ENCODE measurements at places on chromosomes 6 and 20. TPM values are rescaled to one million over a fixed set of nuclear protein-coding genes. Genes with fewer than 3 reads are reported as not detected.

The DEFB124 gene
- not detected for total RNA-seq

The ENTPD6 gene
- 85.1 TPM for total RNA-seq

The AGER gene
- 28.5 TPM for total RNA-seq

The SCGN gene
- 97.2 TPM for total RNA-seq

DNA sequence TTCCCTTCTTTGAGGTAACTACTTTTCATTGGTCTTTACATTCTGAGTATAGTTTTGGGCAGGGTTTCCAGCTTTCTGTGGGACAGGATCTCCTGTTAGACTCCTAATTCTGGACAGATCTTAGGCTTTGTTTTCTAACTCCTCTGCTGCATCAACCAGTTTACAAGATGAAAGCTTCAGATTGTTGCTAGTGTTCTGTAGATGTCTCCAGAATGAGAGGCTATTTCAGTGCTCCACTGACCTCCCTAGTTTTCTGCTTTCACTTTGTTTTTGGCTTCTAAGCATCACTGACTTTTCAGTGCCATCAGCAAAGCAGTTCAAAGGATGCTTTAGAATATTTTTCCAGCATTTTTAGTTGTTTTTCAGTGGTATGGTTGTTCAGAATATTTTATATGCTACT lies 101.4 kb downstream of the LIN28B start:
- H3K27me3 ChIP-seq, result no peaks in the 10 kb centered on the region
- peaks cover 17% of the 10 kb centered on the region for H3K36me3 ChIP-seq
- H3K4me1 ChIP-seq, result no peaks in the 10 kb centered on the region
- no peak for DNase-seq
- no peak overlapping the region for H3K27ac ChIP-seq

- H3K27me3 ChIP-seq, result no peaks in the 10 kb centered on the region
- H3K27ac ChIP-seq, result peak overlapping the region; percentile 71
- no peak for DNase-seq
- peaks cover 20% of the 10 kb centered on the region for H3K4me1 ChIP-seq
These were observed 95.5 kb downstream of the ASXL1 start for GRCh38 chr20:32453467-32454163.

DNA sequence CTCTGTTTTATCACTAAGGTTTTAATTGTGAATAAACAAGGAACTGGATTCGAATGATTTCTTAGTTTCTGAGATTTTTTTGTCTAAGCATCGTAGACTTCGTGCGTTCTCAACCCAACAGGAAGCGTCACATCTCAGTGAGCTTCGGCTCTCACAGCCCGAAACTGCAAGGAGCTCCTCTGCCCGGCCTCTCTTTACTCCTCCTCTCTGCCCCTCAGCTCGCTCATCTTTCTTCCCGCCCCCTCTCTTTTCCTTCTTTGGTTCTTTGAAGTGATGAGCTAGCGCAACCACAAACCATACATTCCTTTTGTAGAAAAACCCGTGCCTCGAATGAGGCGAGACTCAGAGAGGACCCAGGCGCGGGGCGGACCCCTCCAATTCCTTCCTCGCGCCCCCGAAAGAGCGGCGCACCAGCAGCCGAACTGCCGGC lies 480 bp upstream of the NT5E start:
- H3K36me3 ChIP-seq, result no peaks in the 10 kb centered on the region
- H3K27me3 ChIP-seq, result peaks cover 26% of the 10 kb centered on the region
- DNase-seq, result no peak
- no peak overlapping the region for H3K27ac ChIP-seq

GRCh38 chr6:150282806-150283205 lies 86.0 kb upstream of the IYD start:
- peaks cover 15% of the 10 kb centered on the region for H3K27me3 ChIP-seq
- H3K4me3 ChIP-seq, result no peak overlapping the region
- no peaks in the 10 kb centered on the region for H3K4me1 ChIP-seq
- no peak for DNase-seq

The SLC12A5 gene
- total RNA-seq, result 8.8 TPM

DNA sequence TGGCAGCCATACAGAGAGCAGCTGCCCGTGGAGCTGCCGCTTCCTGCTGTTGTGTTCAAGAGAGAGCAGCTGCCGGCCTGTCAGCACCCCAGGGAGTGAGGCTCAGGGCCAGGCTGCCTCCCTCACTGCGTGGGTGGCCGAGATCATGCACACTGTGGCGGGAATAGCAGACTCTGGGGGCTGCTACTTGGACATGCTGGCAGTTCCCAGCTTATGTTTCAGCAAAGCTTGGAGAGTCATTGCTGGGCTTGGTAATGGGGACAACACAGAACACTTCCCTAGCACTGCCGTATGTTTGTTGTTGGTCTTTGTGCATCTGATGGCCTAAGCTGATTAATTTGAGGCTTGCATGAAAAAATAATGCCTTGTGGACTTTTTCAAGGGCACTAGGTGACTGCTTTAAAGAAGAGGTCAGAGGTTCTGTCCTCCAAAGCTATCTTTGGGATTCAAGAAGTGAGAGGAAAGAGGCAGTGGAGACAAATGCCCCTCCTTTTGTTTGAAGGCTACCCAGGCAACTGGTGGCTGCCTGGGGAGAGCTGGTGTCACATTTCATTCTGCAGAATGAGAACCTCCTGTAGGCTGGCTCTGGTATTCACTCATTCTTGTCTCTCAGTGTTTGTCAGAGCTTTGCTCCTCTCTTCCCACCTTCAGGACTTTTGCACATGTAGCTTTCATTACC lies 18.8 kb downstream of the MRAP2 start:
- H3K27me3 ChIP-seq, result peaks cover 3% of the 10 kb centered on the region
- no peaks in the 10 kb centered on the region for H3K36me3 ChIP-seq
- no peak for DNase-seq
- H3K4me3 ChIP-seq, result no peak overlapping the region
- H3K4me1 ChIP-seq, result peaks cover 36% of the 10 kb centered on the region

- H3K27ac ChIP-seq, result no peak overlapping the region
- no peaks in the 10 kb centered on the region for H3K27me3 ChIP-seq
- H3K36me3 ChIP-seq, result peaks cover 51% of the 10 kb centered on the region
- peaks cover 6% of the 10 kb centered on the region for H3K4me1 ChIP-seq
These were observed 59.8 kb downstream of the SHPRH start for GRCh38 chr6:145904391-145904790.

DNA sequence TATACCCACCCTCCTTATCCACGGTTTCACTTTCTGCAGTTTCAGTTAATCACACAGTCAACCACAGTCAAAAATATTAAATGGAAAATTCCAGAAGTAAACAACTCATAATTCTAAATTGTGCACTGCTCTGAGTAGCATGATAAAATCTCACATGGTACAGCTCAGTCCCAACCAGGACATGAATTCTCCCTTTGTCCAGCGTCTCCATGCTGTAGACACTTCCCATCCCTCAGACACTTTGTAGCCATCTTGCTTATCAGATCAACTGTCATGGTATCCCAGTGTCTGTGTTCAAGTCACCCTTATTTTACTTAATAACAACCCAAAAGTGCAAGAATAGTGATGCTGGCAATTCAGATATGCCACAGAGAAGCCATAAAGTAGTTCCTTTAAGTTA lies 94.7 kb downstream of the PDE10A start:
- no peak for DNase-seq
- H3K27me3 ChIP-seq, result no peaks in the 10 kb centered on the region
- H3K4me3 ChIP-seq, result no peak overlapping the region
- H3K4me1 ChIP-seq, result peaks cover 8% of the 10 kb centered on the region
- H3K36me3 ChIP-seq, result peaks cover 15% of the 10 kb centered on the region
- no peak overlapping the region for H3K27ac ChIP-seq

GRCh38 chr6:158174514-158174913 lies 6.4 kb downstream of the GTF2H5 start:
- H3K36me3 ChIP-seq, result peaks cover 26% of the 10 kb centered on the region
- H3K4me3 ChIP-seq, result no peak overlapping the region
- no peak for DNase-seq
- H3K27ac ChIP-seq, result no peak overlapping the region

GRCh38 chr6:39029156-39030011 lies 19.2 kb upstream of the GLP1R start:
- no peak overlapping the region for H3K27ac ChIP-seq
- DNase-seq, result peak; percentile 30

DNA sequence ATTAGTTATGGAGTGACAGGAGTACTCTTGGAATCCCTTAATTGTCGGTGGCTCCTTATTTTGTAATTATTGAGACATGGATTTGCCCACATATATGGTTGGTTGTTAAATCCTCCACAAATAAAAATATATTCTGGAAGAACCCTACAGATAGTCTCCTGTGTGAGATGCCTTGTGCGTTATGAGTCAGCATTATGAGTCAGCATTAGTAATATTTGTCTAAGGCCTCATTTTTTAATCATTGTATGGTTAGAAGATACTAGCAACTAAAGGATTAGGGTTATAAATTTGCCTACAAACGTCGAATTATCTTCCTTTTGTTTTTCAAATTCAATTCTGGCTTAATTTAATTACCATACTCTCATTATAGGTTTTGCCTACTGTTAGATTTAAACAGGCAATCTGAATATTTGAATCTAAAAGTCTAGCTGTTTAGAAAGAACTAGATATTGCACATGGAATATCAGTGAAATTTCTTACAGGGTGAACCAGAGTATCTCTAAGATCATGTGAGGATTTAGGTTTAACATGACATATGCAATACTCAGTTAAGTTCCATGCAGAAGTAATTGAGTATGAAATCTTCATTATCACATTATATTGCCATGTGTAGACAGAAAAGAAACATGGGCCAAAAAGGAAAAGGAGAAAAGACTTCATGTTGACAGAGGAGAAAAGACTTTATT lies 5.9 kb downstream of the C6orf58 start:
- H3K36me3 ChIP-seq, result no peaks in the 10 kb centered on the region
- no peak overlapping the region for H3K4me3 ChIP-seq
- H3K27me3 ChIP-seq, result no peaks in the 10 kb centered on the region
- no peaks in the 10 kb centered on the region for H3K4me1 ChIP-seq

The C6orf132 gene
- 11.8 TPM for total RNA-seq

The POFUT1 gene
- 48.7 TPM for total RNA-seq

DNA sequence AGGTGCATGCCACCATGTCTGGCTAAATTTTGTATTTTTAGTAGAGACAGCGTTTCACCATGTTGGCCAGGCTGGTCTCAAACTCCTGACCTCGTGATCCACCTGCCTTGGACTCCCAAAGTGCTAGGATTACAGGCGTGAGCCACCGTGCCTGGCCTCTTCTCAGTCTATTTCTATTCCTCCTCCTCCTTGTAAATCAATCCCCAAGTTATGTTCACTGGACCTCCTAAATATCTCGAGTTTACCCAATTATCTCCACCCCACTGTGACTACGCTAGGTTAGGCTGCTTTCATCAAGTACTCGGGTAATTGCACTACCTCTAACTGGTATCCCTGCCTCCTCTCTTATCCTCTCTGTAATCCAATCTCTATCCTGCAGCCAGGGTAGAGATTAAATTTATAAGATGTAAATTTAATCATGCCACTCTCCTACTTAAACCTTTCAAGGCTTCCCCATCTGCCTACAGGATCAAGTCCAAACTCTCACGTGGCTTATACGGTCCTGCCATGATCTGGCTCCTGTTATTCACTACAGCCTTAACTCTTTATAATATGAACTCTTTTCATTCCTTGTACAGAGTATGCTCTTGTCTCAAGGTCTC lies 837 bp upstream of the MAD2L1BP start:
- peak overlapping the region; percentile 43 for H3K27ac ChIP-seq
- no peak for DNase-seq
- H3K27me3 ChIP-seq, result no peaks in the 10 kb centered on the region
- H3K4me1 ChIP-seq, result peaks cover 16% of the 10 kb centered on the region
- H3K4me3 ChIP-seq, result peak overlapping the region; percentile 97
- peaks cover 5% of the 10 kb centered on the region for H3K36me3 ChIP-seq

- peaks cover 32% of the 10 kb centered on the region for H3K4me1 ChIP-seq
- H3K27ac ChIP-seq, result no peak overlapping the region
- peaks cover 6% of the 10 kb centered on the region for H3K27me3 ChIP-seq
- no peak overlapping the region for H3K4me3 ChIP-seq
These were observed 32.5 kb downstream of the MGME1 start for GRCh38 chr20:18001131-18001921.

DNA sequence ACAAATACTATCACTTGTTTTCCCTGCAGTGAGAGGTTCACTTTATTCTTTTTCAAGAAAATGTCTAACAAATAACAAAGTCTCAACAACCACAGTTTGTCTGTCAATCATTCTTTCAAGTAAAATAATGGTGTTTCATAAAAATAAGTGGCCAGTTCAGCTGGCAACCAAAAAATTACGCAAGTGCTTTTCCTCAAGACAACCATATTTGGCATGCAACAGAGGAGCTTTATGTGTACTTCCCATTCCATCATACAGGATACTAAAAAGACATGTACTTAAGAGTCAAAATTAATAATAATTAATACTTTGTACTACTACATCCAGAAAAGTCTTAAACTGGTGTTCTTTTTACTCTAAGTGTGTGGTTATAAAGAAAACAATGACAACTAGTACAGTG lies 34.6 kb downstream of the ATG5 start:
- H3K36me3 ChIP-seq, result peaks cover 22% of the 10 kb centered on the region
- no peaks in the 10 kb centered on the region for H3K27me3 ChIP-seq
- H3K27ac ChIP-seq, result no peak overlapping the region
- no peak overlapping the region for H3K4me3 ChIP-seq

GRCh38 chr6:36834576-36835341 lies 4.5 kb downstream of the CPNE5 start:
- no peak for DNase-seq
- no peaks in the 10 kb centered on the region for H3K36me3 ChIP-seq
- no peak overlapping the region for H3K27ac ChIP-seq
- H3K4me3 ChIP-seq, result no peak overlapping the region

- peaks cover 12% of the 10 kb centered on the region for H3K4me1 ChIP-seq
- H3K4me3 ChIP-seq, result no peak overlapping the region
- H3K27me3 ChIP-seq, result peaks cover 18% of the 10 kb centered on the region
These were observed 6.0 kb upstream of the MRAP2 start for GRCh38 chr6:84027340-84028181.

The CYP24A1 gene
- not detected for total RNA-seq

The MTCH1 gene
- total RNA-seq, result 145 TPM

The TRAPPC3L gene
- not detected for total RNA-seq

DNA sequence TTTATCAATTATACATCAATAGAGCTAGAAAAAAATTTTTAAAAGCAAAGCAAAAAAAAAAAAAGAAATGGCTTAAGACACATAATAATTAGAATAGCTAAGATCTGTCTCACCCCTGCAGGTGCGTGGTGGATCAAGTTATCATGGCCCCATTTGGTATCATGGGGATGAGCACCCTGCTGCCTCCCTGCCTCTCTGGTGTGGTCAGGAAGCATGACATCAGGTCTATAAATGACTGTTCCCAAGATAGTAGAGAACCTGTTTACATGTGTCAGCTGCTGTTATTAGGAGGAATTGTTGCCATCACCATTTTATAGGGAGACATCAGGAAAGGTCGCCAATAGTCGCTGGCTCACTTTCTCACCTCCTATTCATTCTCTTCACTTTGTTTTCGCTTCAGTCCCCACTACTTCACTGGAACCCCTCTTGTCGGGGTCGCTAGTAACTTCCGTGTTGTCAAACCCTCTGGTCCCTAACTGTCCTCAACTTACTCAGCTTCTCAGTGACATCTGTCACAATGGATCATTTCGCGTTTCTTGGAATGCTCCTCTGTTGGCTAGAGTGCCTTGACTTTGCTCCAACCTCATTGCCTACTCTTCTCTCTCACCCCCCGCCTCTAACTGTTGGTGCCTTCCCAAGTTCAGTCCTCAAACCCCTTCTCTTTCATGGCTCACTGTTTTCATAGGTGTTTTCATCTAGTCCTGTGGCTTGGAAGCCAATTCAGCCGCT lies 4.7 kb downstream of the DNTTIP1 start:
- DNase-seq, result no peak
- no peak overlapping the region for H3K4me3 ChIP-seq
- H3K36me3 ChIP-seq, result peaks cover 12% of the 10 kb centered on the region
- no peaks in the 10 kb centered on the region for H3K27me3 ChIP-seq
- H3K27ac ChIP-seq, result no peak overlapping the region
- H3K4me1 ChIP-seq, result peaks cover 9% of the 10 kb centered on the region

The RAE1 gene
- 44.6 TPM for total RNA-seq
